ENCODE measurements at places on chromosomes 16 and 17.

DNA sequence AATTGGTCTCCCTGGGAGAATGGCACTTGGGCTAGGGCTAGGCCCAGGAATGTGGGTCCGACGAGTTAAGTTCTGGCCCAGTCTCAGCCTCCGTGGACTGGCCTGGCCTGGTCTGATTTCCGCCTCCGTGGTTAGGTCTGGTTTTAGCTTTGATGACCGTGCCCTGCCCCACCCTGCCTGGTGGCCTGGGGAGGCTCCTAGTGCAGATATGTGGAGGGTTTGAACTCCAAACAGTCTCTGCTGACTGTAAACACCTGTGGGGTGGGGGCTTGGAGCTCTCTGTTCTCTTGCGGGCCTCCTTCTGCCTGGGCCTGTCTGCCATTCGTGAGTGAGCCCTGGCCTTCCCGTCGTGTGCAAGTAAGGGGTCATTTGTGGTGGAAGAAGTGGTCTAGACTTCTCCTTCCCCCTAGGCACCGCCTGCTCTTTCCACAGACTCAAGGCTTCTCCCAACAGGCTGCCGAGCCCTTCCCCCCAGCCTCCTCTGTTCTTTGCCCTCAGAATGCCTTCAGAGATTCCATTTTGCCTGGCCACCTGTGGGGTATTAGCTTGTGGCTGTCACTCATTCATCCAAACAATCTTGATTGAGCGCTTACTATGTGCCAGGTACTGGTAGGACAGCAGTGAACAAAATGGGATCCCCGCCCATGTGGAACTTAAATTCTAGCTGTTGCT is 1.6 kb downstream of the ATP6V0C start:
- peak overlapping the region; percentile 96 for H3K4me3 ChIP-seq
- no peaks in the 10 kb centered on the region for H3K36me3 ChIP-seq
- peak overlapping the region; percentile 96 for H3K27ac ChIP-seq
- no peaks in the 10 kb centered on the region for H3K27me3 ChIP-seq
- H3K4me1 ChIP-seq = peaks cover 36% of the 10 kb centered on the region
- no peak for DNase-seq

- H3K36me3 ChIP-seq = no peaks in the 10 kb centered on the region
- no peaks in the 10 kb centered on the region for H3K4me1 ChIP-seq
- H3K27me3 ChIP-seq = no peaks in the 10 kb centered on the region
- H3K4me3 ChIP-seq = peak overlapping the region; percentile 12
- no peak overlapping the region for H3K27ac ChIP-seq
These were observed 6.7 kb downstream of the SPACA3 start for GRCh38 chr17:32998111-32998886.

GRCh38 chr17:69574257-69575197 is 160.0 kb downstream of the MAP2K6 start:
- peak overlapping the region; percentile 61 for H3K27ac ChIP-seq
- H3K27me3 ChIP-seq = no peaks in the 10 kb centered on the region
- H3K4me3 ChIP-seq = no peak overlapping the region
- H3K4me1 ChIP-seq = peaks cover 20% of the 10 kb centered on the region

DNA sequence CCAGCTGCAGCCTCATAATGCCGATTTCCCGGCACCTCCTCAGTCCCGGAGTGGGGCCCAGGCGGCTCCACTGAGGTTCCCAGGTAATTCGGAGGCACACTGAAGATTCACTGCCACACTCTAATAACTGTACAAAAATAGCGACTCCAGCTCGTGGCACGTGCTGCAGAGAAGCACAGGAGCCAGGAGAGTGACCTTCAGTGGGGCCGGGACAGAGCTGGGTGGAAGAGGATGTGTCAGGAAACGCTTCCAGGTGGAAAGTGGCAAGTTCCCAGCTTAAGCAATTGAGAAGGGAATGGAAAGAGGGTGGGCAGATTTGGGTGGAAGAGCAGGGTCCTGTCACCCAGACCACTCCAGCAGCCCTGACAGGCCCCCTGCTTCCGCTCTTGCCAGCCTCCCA is 3.1 kb upstream of the TRAP1 start:
- H3K4me1 ChIP-seq = peaks cover 3% of the 10 kb centered on the region

DNA sequence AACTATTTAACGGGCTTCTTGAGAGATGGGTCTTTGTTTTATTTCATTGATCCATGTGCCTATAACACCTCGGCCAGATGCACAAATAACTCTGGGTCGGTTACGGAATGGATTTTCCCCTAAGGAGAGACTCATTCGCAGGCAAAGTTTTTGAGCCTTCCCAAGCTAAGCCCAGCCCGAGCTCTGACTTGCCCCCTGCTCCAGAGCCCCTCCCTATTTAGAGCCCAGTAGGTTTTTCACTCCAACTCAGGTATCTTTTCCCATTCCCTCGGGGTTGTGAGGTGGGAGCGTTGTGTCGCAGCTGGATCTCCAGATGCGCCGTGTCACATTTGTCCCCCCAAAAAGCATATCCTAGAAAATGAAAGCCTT is 812 bp upstream of the MYOCD start:
- no peaks in the 10 kb centered on the region for H3K27me3 ChIP-seq
- peak overlapping the region; percentile 81 for H3K4me3 ChIP-seq
- peak overlapping the region; percentile 97 for H3K27ac ChIP-seq
- H3K4me1 ChIP-seq = peaks cover 3% of the 10 kb centered on the region
- DNase-seq = no peak
- H3K36me3 ChIP-seq = no peaks in the 10 kb centered on the region

GRCh38 chr16:14496786-14497185 is 133.3 kb downstream of the PARN start:
- no peak for DNase-seq
- H3K4me3 ChIP-seq = no peak overlapping the region
- no peaks in the 10 kb centered on the region for H3K27me3 ChIP-seq
- no peaks in the 10 kb centered on the region for H3K36me3 ChIP-seq

- DNase-seq = no peak
- H3K4me3 ChIP-seq = peak within 1 kb of the TSS; percentile 66
- H3K4me1 ChIP-seq = peaks cover 12% of the 10 kb centered on the region
- H3K27me3 ChIP-seq = no peaks in the 10 kb centered on the region
- H3K36me3 ChIP-seq = no peaks in the 10 kb centered on the region
These were observed at the start of gene SPIRE2 for GRCh38 chr16:89828199-89828869. TSS of gene SPIRE2 (plus strand) at chr16:89828475. CDS start at chr16:89828551, 76 bp downstream.

DNA sequence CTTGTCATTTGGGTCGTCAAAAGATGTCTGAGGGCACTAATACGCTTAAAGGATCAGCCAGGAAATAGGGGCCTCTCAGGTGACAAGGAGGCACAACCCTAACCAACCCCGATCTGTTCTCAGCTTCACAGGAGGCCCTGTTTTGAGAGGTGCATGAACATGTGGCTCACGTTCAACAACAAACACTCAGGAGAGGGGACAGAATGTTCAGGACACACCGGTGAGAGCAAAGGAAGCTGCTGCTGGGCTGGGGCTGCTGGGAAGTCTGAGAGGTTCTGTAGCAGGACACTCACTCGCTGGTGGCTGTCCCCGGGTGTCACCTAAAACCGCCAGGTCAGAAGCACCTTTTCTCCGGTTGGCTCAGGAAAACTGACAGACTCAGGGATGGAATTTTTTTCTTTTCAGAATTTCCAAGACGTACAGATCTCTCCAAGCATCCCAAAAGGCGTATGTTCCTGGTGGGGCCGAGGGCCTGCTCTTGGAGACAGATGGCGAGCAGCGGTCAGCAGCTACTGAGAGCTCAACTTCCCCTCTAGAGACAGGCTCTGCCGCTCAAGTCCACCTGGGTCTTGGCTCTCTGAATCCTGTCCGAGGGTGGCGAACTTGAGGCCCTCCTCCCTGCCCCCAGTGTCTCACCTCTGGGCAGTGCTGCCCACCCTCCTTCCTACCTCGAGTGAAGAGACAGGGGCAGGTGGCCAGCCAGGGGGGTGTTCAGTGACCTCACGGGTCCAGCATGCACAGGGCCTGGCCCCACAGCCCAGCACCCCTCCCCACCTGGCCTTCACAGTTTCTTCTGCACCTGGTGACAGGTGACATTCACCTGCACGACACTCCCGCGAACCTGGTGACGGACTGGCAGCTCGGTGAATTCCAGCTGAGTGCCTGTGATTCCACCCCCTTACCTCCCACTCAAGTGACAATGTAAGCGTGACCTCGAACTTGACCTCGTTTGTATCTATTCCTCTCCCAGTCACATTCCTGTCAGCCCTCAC is 22.9 kb downstream of the CLUH start:
- H3K27me3 ChIP-seq = no peaks in the 10 kb centered on the region
- no peak overlapping the region for H3K4me3 ChIP-seq
- H3K4me1 ChIP-seq = peaks cover 9% of the 10 kb centered on the region
- DNase-seq = no peak
- H3K36me3 ChIP-seq = peaks cover 17% of the 10 kb centered on the region
- H3K27ac ChIP-seq = no peak overlapping the region

- DNase-seq = no peak
- H3K36me3 ChIP-seq = no peaks in the 10 kb centered on the region
- H3K4me1 ChIP-seq = no peaks in the 10 kb centered on the region
These were observed 79.3 kb upstream of the HSBP1 start for GRCh38 chr16:83728492-83728891.

- peaks cover 14% of the 10 kb centered on the region for H3K36me3 ChIP-seq
- no peaks in the 10 kb centered on the region for H3K27me3 ChIP-seq
- DNase-seq = no peak
- peak overlapping the region; percentile 74 for H3K27ac ChIP-seq
- peak overlapping the region; percentile 95 for H3K4me3 ChIP-seq
These were observed 985 bp downstream of the SGSM2 start for GRCh38 chr17:2338315-2338657.

GRCh38 chr16:2514333-2515179 is 804 bp downstream of the ATP6V0C start:
- no peak for DNase-seq
- H3K4me1 ChIP-seq = peaks cover 62% of the 10 kb centered on the region
- H3K4me3 ChIP-seq = peak overlapping the region; percentile 96
- no peaks in the 10 kb centered on the region for H3K36me3 ChIP-seq
- H3K27ac ChIP-seq = peak overlapping the region; percentile 96

- H3K27ac ChIP-seq = no peak overlapping the region
- no peaks in the 10 kb centered on the region for H3K27me3 ChIP-seq
- H3K4me3 ChIP-seq = no peak overlapping the region
- no peak for DNase-seq
These were observed 12.2 kb downstream of the USB1 start for GRCh38 chr16:58013201-58013956.
